ENCODE measurements at places on chromosomes 2 and 18.

DNA sequence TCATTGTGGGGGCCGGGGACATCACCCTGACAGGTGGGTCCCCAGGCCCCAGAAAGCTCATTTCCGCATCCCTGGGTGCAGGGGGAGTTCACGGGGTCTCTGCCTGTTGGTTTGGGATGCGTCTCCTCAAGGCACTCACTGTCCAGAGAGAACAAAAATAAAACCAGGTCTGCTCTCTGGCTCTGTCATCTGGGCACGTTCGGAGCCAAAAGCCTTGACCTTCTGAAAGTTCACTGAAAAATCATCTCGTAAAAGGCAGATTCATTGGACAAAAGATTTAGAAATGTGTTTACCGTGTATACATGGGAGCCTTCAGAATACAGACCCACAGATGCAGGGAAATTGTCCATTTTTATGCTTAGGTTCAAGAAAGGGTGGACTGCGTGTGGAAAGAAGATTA, 26.6 kb downstream of the MLPH start:
- no peak for DNase-seq

GRCh38 chr18:34928088-34928753, 113.0 kb upstream of the MAPRE2 start:
- DNase-seq: no peak

DNA sequence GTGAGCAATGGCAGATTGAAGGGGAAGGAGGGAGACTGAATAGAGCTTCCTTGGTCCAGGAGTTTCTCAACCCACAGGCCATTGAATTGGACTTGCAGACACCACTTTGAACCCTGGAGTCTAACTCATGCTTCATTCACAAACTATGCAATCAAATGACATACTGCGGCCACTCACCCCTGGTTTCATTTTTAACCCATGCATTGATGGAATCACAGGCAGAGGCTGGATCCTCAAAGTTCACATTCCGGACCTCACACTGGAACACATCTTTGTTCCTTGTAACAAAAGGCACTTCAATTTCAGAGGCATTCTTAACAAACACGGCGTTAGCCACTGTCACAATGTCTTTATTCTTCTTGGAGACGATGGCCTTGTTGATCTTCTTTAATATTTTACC, 40.7 kb downstream of the MRPL44 start:
- no peak for DNase-seq

DNA sequence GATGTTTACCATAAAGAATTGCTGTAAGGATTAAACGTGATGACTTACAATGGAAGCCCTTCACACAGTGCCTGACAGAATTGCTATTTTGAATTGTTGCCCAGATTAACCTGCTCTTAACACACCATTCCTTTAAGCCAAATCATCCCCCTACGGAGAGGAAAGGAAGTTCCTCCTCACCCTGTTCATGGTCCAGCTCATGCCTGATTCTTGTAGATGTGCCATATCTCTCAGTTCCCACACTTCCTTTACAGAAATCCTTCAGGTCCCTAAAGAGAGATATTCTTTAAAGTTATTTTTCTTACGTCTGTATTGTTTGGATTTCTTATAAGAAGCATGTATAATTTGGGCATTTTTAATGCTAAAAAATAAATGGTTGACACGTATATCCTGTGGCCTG, 127.5 kb upstream of the DAPL1 start:
- no peak for DNase-seq

- DNase-seq: no peak
Measured at GRCh38 chr18:23412351-23412964, 40.6 kb upstream of the RIOK3 start.

DNA sequence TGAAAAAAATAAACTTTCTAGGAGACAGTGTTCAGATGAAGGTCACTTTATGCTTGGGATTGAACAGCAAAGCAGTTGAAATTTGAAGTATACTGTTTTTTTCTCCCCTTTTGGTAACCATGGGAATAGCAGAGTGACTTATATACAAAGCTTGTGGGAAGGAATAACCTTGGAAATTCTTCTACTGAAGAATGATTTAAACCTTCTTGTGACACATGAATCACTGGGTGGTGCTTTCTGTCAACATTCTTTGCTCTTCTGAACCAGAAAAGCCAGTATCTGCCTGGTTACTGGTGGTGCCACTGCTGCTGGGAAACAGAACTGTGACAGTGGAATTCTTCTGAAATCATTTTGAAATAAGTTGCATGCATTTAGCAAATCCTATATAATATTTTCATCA, 39.4 kb upstream of the RND3 start:
- DNase-seq: peak; percentile 65

- DNase-seq: no peak
Measured at GRCh38 chr2:207704078-207704477, 7.4 kb upstream of the CCNYL1 start.

- peak; percentile 83 for DNase-seq
Measured at GRCh38 chr18:51621113-51621863, 423.8 kb upstream of the MEX3C start.

- DNase-seq: no peak
Measured at GRCh38 chr2:129462967-129463366, 516.5 kb upstream of the RAB6C start.

- no peak for DNase-seq
Measured at GRCh38 chr2:127196998-127197397, 23.1 kb downstream of the CYP27C1 start.

- peak; percentile 15 for DNase-seq
Measured at GRCh38 chr2:120344976-120345581, 857 bp upstream of the INHBB start.

DNA sequence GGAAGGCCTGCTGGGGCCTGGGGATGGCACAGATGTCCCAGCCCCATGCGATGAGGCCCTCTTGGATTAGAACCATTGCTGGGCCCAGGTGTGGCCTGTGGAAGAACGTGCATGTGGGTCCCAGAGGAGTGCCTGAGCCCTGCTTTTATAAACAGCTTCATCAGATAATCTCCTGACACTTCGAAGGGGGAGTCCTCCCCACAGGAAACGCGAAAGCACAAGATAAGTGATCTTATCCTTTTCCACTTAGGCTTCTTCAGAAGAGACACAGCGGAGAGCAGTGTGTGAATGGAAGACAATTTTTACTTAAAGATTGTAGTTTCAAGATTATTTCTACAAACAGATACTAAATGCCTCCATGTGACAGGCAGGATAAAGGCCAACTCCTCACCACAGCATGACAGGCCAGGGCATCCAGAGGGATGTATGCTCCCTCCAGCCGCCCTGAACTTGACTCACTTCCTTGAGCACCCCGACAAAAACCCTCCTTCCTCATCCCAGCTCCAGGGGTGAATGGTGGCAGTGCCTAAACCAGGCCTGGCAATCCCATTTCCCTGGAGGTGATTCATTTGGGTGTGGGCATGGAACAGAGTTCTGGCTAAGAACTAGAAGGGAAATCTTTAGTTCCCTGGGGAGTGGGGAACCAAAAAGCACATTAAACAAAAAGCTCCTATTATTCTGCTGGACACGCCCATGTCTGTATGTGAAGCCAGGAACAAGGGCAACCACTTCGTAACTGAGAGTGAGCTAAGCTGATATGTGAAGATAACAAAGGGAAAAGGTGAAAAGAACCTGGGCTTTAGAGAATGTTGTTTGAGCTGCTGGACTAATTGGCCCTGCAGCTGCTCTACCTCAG, 56.2 kb upstream of the TMEM163 start:
- DNase-seq: no peak

DNA sequence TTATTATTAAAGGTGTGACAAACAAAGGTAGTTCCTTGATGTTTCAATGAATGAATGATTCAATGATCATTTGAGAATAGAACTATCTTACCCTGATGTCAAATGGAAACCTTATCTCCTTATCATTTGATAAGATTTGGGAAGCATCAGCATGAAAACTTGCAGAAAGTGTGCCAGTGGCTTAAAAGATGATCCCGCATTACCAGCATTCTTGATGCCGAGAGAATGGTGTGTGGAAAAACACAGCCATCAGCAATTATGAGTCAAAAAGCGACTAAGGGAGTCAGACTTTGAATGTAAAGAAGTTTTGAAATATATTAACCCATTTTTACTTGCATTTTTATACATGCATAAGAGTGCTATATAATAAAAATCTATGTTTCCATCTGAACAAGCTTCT, 93.7 kb downstream of the MAIP1 start:
- DNase-seq: no peak

DNA sequence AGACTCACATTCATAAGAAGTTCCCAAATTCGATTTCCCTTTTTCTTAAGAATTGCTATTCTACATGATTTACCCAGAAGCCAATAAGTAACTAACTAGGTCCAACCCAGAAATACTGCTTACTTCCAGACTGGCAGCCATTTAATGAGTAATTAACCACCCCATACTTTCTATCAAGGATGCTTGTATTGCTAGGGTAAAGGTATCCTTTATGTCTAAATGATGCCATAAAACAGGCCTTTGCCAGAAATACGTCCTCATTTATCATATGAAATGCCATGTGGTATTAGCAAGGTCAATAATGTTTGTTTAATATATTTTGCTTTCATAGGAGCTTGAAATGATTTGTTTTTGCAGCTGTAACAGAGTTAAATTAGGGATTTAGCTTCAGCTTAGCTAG, 56.1 kb downstream of the PLEKHM3 start:
- no peak for DNase-seq

DNA sequence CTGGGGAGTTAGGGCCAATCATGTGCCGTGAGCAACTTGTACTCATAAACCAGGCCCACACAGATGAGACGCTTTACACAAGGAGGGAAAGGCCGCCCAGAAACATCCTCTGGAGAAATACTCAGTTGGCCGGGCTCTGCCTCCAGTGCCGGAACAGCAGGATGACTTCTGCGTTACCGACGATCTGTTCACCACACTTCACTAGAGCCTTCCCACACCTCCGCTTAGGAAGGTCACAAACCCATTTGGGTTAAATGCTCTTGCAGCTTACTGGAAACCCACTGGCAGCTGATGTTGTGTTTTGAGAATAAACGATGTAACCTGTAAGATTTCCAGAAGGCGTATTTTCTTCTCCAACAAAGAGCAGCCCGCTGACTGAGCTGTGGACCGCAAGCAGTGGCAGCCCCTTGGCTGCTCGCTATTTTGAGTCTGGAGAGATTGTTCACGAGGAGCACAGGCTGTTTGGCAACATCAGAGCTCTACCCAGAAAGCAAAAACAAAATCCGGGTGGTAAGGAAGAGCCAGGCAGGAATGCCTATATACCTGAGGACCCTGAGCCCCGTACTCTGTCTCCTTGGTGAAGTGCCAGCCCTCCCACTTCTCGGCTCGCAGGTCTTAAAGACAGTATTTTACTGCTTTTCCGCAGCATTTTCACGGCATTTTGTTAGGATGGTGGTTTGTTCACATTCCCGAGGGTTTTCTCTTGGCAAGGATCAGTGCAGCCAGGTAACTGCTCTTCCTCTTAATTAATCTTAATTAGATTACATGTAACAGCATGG, 44.0 kb downstream of the COLEC12 start:
- DNase-seq: no peak

GRCh38 chr2:179546656-179547055, 282.0 kb upstream of the SESTD1 start:
- no peak for DNase-seq

DNA sequence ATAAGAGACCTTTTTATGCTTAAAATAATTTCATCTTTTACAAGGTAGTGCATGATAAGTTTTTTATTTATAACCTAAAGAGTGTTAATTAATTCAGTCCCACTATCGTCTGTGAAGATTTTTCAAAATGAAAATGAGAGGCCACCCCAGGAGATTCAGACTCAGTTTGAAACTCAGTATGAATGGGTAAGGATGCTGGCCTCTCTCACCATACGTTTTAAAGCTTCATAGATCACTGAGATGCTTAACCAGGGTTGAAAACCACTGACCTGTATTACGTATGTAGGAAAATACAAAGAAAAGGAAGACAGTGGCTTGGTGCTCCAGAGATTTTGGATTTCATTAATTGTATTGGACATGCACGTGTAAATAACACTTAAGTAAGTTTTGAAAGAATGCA, 278.7 kb downstream of the FSIP2 start:
- no peak for DNase-seq

DNA sequence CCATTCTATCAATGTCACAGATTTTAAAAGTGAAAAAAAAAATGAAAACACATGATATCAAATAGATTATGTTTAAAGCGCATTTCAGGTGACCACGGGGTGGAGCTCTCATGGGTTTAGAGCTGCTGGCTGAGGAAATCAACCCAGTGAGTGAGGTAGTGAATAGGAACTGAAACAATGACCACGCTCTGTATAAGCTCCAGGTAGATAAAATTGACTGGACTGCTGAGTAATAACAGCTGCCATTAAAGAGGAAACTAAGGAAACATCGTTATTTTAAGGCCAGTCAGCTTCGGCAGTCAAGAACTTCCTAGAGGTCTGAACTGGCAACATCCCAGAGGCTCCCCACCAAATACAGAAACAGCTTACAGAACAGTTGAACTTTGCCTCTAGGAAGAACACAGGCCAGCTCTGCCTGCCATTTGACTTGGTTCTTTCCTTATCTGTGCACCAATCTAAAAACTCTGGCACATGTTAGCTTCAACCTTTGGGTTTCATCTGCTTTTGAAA, 185.9 kb downstream of the PDE1A start:
- peak; percentile 26 for DNase-seq

DNA sequence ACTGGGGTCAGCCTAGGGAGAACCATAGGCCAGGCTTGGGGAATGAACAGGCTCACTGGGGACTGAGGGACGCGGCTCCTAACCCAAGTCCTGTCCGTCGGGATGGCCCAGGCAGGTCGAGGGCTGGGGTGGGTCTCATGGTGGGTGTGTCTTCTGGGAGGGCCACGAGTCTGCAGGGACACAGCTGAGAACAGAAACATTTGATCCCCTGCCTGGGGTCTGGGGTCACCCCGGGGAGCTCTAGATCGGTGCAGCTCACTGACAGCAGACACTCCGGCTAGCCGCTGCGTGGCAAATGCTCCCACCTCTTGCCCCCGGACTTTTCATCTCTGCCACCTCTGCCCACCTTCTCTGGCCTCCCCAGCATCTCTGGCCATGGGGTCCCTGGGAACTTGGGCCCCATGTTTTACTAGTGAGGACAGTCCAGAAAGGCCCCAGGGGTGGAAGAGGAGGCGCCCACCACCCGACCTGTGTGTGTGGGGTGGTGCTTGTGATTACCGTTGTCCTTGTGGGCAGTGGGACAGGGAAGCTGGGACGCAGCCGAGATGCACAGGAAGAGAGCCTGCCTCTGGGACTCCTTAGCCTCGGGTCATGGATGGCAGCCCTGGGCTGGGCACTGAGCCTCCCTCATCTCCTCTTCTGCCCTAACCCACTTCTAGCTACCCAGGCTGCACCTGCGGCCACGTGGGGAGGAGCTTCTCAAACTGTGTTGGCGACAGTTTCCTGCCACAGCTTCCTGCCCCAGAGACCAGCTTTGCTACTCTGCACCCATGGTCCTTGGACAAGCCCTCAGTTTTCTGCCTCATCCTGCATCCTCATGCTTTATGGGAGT, 4.9 kb downstream of the ZAP70 start:
- no peak for DNase-seq

GRCh38 chr2:134917888-134918525, 615 bp upstream of the CCNT2 start:
- no peak for DNase-seq

DNA sequence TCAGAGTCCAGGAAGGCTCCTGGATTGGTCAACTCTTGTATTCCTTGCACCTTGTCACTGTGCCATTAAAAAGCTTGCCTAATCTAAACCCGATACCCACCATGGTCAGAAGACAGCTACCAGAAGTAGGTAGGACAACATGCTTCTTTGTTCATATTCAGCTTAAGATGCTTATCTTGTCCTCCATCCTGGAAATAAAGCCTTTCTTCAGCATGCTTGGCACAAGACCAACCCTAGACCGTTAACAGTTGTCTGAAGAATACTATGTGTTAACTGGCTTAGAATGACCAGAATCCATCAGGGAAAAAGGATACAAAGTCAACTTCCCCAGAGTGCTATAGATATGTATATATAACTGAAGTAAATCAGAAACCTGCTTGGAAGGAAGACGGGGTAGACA, 193.9 kb downstream of the ZRANB3 start:
- no peak for DNase-seq

Measured in adrenal gland (tissue), 19 donors.